ENCODE measurements at places on chromosomes 4 and X.

- DNase-seq: no peak
Measured at GRCh38 chr4:184197536-184198082, 20.1 kb downstream of the ENPP6 start.

DNA sequence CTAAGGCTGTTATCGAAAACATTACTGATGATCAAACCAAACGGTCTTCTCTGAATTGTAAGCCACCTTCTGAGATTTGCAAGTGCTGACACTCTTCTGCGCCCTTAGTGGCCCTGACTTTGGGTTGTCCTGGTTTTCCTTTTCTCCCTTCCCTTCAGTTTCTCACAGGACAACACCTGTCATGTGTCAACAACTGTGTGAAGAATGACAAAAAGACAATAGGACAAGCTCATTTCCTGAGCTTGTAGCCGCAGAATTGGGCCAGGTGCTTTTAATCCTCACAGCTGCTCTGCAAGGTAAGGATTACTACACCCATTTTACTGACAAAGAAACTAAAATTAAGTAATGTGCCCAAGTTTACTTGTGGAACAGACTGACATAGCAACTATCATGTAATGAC lies 44.9 kb upstream of the TXK start:
- DNase-seq: no peak

DNA sequence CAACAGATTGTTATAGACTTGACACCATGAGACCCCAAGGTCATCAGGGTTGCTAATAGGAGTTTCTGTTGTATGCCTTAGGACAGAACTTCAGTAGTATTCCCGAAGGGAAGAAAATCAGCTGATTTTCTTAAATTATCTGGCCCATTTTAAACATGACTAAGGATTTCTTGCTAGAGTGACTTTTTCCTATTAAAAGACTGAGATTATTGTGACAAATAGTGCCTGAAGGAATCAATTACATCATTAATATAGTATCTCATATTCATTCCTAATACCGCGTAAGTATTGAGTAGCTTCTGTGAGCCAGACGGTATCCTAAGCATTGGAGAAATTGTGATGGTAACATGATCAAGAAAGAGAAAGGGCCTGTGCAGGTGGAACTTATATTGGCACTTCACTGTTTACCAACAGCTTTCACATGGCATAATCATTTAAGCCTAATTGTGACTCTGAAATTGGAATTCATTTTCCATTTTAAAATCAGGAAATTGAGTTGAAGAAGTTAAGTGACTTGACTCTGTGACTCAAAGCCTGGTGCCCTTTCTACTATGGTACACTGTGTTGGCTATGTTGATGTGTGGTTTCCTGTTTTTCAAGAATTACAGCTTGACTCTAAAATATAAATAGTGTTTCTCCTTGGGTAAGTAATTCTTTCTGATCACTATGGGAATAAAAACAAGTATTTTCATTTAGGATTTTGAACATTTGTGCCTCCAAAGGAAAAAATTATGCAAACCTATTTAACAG lies 4.1 kb downstream of the AFF1 start:
- no peak for DNase-seq

DNA sequence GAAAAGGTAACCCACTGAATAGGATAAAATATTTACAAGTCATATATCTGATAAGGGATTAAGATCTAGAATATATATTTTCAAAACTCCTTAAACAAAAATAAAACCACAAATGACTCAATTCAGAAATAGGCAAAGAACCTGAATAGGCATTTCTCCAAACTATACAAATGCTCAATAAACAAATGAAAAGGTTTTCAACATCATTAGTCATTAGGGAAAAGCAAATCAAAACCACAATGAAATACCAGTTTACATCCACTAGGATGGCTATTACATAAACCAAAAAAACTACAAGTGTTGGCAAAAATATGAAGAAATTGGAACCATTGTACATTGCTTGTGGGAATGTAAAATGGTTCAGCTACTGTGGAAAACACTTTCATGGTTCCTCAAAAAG lies 167.0 kb upstream of the GALNT7 start:
- no peak for DNase-seq

GRCh38 chr4:19780871-19781270 lies 470.8 kb upstream of the SLIT2 start:
- DNase-seq: no peak

Data from activated T-cell treated with anti-CD3 and anti-CD28 coated beads for 24 hours (primary cell).